Breast epithelium (tissue), 4 donors: ENCODE measurements at places on chromosomes 3 and 15.

DNA sequence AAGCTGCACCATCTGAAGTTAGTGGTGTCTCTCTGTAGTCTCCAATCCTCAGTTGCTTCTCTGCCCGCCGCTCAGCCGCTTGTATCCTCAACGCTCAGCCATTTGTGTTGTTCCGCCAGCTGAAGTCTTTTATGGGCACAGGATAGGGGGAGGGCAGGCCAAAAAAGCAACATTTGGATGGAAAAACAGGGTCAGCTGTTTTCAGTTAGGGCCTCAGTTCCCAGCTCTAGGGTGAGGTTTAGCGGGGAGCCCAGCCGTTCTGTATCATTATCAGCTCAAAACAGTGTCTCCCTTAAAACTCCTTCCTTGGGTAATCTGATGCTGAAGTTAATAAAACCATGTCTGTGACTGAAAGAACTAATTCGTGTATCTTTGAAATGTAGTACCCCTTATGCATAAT lies 329.5 kb upstream of the AZI2 start:
- no peak for DNase-seq

- no peak for DNase-seq
These were observed 65.8 kb upstream of the PLCL2 start for GRCh38 chr3:16818945-16819344.

GRCh38 chr3:131036986-131037385 lies 10.3 kb downstream of the NEK11 start:
- DNase-seq: no peak

DNA sequence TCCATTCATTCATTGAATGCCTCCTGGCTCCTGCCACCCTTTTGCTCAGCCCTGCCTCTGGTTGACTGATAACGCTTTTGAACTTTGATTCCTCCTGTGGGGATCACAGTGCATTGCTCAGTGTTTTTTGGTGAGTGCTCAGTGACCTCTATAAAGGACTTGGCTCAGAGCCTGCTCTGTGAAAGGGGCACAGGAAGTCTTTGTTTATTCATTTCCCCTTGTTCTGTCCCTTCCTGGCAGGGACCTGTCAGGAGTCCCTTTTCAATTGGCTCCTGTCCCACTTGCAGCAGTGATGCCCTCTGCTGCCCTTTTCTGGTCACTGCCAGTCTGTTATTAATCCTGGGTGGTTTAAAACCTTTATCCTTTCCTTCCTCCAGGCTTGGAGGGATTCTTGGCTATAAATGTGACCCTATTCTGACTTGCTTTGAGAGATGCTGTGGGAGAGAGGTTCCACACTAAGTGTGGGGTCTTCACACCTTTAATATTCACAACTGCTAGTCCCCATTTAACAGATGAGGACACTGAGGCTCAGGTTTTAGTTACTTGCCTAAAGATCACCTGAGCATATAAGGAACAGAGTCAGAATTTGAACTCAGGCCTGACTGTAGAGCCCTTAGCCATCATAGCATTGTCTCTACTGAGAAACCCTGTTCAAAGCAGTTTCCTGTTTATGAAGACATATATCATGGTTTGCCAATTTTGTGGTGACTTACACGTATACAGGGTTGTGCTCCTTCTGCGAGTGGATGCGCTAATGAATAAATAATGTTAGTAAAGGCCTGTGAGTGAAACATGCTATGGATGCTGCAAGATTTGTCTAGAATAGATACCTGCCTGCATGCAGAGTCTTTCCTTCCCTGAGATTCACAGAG lies 23.2 kb upstream of the TATDN2 start:
- DNase-seq: peak; percentile 64

DNA sequence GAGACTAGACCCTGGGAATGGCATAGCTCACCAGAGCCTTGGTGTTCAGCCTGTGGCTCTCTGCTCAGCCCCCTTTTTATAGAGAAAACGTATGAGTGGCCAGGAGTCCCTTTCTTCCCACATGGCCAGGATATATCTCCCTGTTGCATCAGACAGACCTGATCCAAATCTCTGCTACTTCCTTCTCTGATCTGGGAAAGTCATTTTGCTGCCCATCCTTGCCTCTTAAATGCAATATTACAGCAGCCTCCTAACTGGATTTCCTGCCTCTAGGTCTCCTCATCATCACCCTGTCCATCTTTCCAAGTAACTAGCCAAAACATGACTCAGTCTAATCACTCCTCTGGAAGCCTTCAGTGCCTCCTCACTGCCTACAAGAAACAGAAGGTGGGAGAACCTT lies 42.9 kb downstream of the CTDSPL start:
- DNase-seq: no peak

DNA sequence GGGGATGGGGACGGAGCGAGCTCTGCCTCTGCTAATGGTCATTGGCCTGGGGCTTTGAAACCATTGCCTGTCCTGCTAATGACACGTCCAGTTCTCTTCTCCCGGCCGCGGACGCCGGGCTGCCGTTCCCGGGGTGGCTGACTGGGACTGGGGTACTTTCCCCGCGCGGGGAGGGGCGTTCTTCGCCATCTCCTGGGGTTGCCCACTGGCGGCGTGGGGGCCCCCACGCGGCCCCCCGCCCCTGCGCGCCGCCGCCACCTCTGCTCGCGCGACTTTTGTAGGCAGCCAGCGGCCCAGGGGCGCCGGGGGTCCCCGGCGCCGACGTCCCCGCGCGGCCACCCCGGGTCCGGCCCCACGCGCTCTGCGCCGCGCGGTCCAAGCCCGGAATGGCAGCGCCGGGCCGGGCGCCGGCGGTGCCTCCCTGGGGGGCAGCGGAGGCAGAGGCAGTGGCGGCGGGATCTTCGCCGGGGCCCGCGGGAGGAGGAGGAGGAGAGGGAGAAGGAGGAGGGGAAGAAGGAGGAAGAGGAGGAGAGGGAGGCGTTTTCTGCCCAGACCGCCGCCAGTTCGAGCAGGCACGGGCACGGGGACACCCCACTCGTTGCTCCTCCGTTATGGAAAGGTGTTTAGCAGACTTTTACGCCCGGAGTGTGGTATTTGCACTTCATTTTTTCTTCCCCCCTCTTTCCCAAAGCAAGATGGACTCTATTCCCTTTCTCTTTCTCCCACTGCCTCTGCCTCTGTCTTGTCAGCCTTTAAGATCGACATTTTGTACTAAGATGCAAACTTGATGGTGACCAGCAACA lies 2.3 kb downstream of the BBX start:
- DNase-seq: peak; percentile 53

DNA sequence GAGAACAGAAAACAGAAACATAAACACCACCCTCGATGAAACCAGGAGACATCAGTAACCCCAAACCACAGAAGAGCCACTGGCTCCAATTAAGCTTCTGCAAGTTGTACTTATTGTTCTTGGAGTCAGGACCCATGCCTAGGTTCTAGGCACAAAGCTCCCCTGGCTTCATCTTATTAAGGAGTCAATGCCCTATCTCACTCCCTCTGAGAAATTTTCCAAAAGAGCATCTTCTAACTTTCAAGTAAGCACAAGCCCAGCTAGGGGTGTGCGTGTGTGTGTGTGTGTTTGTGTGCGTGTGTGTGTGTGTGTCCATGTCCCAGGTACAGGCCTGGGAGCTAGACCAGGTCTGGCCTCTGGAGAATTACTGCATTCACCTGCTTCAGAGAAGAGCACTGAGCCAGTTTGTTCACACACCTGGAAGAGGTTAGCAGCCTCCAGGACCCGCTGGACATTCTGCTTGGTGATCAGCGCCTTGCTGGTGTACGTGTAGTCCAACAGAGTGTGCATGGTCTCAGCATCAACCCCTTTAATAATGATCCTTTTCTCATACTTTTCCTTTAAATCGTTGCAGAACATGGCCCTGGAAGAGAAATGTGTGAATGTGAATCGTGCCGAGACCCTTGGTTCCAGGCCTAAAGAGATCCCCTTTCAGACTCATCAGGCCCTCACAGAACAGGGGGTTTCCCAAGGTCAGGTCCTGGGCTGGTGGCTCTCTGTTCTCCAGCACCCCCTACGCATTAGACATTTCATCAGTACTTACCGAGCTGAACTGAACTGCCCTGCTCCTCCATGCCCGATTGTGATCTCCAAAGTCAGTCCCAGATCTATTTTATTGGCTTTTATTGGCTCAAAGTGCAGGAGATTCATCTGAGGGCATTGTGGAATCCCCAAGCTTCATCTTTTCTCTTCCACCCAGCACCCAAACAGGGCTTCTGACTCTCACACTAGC lies 27.8 kb downstream of the KLHL6 start:
- no peak for DNase-seq

DNA sequence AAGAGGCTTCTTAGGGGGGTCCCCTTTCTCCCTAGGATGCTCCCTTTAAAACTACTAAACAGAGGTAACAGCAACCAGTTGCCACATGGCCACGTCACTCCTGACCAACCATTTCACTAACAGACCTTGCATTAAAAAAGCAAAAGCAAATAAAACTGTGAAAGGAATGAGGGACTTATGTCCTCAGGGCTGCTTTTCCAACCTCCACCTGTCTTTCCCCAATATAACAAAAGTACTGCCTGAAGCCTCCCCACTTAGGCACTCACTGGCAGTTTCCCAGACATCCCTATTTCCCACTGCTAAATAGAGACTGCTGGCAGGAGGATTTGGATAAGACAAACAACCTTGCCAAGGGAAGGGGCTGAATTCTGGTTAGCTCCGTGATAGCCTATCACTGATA lies 130.3 kb downstream of the ATP8B4 start:
- no peak for DNase-seq

DNA sequence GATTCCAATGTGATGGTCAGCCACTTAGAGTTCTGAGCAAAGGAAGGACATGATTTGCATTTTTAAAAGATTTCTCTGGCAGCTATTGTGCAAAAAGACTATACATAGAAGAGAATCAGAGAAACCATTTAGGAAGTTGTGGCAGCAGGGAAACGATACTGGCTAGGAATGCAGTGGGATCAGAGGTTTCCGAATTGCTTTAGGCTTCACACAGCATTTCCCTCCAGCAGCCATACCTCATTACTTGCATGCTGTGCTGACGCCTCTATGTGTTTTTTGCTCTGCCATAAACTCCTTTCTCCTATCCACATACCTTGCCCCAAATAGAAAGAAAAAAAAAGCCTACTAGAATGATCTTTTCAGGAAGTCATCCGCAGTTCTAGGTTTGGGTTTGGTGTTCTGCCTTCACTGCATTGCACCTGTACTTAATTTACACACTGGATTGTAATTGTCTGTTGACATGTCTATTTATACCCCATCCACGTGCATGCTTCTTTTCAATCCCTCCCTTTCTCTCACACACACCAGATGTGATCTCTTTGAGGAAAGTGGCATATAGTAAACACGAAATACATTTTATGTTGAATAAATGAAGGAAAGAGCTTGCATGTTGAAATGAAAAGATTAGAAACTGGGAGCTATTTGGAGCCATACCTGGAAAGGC lies 860.3 kb upstream of the SEMA6D start:
- DNase-seq: no peak

GRCh38 chr3:23826382-23827064 lies 20.8 kb downstream of the UBE2E1 start:
- DNase-seq: no peak

DNA sequence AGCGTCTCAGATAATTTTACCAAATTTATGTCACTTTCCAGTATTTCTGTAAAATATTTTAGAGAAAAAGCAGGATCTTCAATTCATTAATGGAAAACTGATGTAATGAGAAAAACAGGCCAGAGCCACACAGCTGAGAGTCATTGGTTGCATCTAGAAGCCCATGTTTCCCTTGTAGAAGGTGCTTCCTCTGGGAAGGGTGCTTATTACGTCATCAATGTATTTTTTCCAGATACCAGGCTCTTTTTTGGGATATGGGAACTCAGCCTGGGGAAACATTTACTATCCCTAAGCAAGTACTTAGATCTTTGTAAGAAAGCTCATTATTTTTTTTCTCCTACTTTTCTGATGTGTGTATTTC lies 89.1 kb upstream of the PHLDB2 start:
- no peak for DNase-seq

DNA sequence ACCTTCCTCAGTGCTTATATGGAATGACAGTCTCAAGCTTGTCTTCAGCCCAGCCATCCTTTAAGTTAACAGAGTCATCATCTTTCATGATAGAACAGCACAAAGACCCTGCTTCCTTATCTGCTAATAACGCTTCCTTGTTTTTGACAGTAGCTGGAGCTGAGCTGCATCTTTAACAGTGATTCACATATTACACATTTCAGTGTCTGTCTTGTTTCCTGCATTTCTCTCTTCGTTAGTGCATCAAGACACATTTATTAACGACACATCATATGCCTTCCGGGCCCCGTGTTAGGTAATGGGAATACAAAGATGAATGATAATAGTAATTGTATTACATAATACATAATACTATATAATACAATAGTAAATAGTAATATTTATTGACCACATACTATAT lies 30.2 kb upstream of the GREM1 start:
- no peak for DNase-seq

- no peak for DNase-seq
These were observed 10.3 kb downstream of the RHOV start for GRCh38 chr15:40863660-40864270.

DNA sequence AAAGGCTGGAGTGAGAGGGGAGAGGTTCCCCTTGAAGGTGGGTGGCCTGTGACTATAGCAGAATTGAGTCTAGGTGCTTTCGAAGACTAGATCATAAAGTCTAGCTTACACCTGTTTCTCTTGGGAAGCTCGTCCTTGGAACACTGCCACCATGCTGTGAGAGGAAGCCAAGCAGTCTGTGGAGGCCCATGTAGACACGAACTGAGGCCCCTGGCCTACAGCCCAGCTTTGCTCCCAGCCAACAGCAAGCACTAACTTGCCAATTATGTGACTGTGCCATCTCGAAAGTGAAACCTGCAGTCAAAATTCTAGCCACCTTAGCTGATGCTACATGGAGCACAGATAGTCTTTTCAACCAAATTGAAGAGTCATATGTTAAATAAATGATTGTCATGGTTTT lies 190.5 kb upstream of the NECTIN3 start:
- DNase-seq: peak; percentile 82

GRCh38 chr3:30081904-30082303 lies 524.5 kb upstream of the TGFBR2 start:
- no peak for DNase-seq

- DNase-seq: peak; percentile 31
These were observed at the start of gene ST6GAL1 for GRCh38 chr3:186930143-186930640. ST6GAL1 (plus strand) TSS chr3:186930526; CDS start chr3:187042704, 112,178 bp downstream.

DNA sequence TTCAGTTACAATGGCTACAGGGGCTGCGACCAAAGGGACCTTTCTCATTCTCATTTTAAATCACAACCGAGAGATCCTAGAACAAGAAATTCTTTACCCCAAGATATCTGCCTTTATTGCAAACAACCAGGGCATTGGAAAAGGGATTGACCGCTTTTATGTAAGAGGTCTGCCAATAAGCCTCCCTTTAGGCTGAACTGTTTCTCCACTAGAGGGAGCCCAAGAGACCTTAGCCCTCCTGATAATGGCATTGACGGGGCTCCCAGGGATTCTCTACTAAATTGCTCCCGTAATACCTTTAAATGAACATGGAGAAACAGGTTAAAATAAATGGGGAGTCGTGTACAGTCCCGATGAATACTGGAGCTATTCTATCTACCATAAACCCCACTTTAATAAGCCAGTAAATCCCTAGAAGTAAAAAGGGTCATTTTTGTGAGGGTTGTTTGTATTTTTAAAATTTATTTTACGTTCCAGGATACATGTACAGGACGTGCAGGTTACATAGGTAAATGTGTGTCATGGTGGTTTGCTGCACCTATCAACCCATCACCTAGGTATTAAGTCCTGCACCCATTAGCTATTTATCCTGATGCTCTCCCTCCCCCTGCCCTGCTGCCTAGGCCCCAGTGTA lies 7.5 kb upstream of the IGSF10 start:
- no peak for DNase-seq

GRCh38 chr15:68578175-68578979 lies 416 bp upstream of the CORO2B start:
- DNase-seq: no peak

GRCh38 chr3:130256821-130257340 lies 88.6 kb upstream of the COL6A5 start:
- DNase-seq: no peak

- DNase-seq: no peak
These were observed 314.7 kb upstream of the ALCAM start for GRCh38 chr3:105051972-105052371.
